ENCODE measurements at places on chromosomes 6 and 20.

DNA sequence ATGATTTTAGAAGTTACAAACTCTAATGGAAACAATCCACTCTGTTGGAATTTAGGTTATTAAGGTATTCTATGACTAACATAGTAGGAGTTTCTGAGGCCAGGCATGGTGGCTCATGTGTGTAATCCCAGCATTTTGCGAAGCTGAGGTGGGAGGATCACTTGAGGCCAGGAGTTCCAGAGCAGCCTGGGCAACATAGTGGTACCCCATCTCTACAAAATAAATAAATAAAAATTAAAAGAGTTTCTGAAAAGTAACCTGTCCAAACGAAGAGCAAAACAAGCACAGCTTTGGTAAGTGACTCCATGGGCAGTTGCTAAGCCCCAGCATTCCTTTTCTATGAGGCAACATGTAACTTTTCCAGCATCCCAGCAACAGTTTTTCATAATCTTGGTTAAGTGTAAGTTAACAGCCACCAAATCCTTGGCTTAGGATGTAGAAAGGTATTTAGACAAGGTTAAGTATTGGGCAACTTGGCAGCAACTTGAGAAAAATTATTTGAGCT, 86.3 kb downstream of the SOX4 start:
- DNase-seq = no peak

DNA sequence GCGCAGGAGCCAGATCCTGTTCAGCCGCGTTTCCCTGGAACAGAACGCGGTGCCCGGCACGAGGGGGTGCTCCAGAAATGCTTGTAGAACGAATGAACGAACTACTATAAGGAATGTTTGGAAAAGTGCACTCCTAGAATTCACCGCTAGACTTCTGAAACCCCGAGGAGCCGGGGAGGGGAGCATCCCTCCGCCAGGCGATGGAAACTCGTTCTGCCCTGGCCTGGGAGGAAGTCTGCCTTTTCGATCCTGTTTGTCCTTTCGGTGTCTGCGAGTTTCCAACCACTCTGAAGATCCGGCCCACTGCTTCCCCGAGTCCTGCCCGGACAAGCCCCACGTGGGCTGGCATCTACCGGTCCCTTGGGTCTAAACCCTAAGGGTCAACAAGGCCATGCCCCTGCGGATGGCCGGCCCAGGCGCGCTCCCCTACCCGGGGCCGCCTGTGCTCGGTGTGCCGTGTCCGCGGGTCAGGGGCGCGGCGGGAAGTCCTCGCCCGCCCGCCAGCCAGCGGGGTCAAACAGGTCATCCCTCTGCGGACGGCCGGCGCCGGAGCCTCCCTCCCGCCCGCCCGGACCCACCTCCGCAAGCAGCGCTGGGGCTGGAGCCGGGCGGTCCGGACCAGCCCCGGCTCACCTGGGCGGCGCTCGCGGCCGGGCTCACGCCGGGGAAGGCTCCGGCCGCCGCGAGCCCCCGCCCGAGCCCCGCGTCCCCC, 526 bp downstream of the SULF2 start:
- DNase-seq = peak; percentile 49

GRCh38 chr6:110284855-110285254, 73.3 kb downstream of the METTL24 start:
- DNase-seq = no peak

- no peak for DNase-seq
Observed at GRCh38 chr6:162058281-162058875, 669.2 kb downstream of the PRKN start.

DNA sequence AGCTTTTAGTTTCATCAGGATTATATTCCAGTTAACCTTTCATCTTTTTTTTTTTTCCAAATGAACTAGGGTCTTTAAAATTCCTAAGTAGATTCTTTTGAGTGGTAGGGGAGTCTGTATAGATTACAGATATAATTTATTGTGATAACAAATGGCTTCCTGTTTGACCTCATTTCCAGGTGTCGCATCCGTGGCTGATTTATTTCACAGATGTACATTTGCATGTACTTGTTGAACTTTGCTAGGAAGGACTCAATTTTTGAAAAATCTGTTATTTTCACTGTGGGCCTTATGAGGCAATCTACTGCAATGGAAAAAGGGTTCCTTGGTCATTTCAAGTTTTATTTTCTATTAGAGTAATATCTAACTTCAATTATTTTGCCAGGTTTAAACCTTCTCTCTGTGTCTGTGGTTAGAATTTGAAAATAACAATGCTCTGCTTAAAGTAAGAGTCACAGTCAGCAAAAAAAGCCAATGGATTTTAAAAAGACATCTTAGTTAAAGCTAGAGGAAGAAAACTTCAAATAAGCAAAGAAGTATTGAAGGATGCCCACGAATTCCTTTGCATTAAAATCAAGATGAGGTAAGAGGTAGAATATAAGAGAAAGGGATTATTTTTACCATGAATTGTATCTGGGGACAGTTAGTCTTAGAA, 57.9 kb downstream of the SAMD5 start:
- no peak for DNase-seq

DNA sequence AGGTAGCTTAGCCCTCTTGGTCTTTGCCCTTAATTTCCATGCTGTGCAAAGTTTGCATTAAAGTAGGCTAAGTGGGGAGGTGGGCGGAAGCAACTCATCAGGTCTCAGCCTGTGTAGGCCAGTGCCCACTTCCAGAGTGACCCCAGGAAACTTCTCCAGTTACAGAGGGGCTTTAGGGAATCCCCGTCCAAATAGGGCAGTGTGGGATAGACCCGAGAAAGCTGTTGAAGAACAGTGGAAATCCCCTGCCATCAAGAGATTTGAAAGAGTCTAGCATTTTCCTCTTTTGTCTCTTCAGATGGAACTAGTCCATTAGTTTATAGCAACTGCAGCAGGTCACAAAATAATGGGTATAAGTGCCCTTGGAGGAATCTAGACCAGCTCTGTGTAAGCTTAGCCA, 20.2 kb downstream of the SF3B5 start:
- DNase-seq = peak; percentile 45

Measured in suppressor macrophage treated with lipopolysaccharide for 1 hour (primary cell).